Naive thymus-derived CD8-positive, alpha-beta T cell (primary cell): ENCODE measurements at places on chromosomes 1 and 21. TPM values are rescaled to one million over a fixed set of nuclear protein-coding genes. Genes with fewer than 3 reads are reported as not detected.

- no peak for DNase-seq
- H3K27me3 ChIP-seq, result no peaks in the 10 kb centered on the region
Measured at GRCh38 chr1:109762039-109762585, 1.6 kb downstream of the EPS8L3 start.

DNA sequence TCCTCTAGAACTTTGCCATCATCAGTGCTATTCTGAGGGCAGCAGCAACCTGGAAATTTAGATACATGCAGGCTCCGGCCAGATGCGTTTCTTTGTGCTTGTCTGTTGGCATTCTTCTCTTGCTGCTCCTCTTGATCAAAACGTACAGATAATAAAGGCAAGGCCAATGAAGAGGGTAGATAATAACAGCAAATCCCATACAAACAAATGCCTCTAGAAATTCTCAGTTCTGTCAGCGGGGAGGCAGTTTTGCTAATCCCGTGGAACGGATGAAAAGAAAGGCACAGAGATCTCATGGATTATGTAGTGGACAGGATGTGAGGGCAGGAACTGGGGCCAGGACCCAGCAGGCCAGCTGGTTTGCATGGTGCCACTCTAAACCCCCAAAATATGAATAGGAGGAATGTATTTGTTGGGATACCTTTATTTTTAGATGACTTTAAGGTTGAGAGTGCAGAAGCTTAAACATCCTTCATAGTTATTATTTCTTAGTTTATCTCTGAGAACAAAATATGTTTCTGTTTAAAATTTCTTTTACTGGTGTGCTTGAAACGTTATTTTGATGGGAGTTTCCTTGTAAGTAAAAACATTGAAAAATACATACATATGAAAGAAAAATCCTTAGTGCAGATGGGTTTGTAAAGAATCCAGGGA lies 1.5 kb downstream of the ITSN1 start:
- peaks cover 23% of the 10 kb centered on the region for H3K4me1 ChIP-seq
- peak overlapping the region; percentile 80 for H3K4me3 ChIP-seq
- H3K36me3 ChIP-seq, result no peaks in the 10 kb centered on the region
- H3K27ac ChIP-seq, result no peak overlapping the region
- H3K27me3 ChIP-seq, result peaks cover 8% of the 10 kb centered on the region
- no peak for DNase-seq

- H3K27me3 ChIP-seq, result peaks cover 49% of the 10 kb centered on the region
- no peak overlapping the region for H3K27ac ChIP-seq
- H3K4me3 ChIP-seq, result no peak overlapping the region
- H3K36me3 ChIP-seq, result no peaks in the 10 kb centered on the region
Measured at GRCh38 chr1:112506306-112506705, 2.5 kb upstream of the WNT2B start.

DNA sequence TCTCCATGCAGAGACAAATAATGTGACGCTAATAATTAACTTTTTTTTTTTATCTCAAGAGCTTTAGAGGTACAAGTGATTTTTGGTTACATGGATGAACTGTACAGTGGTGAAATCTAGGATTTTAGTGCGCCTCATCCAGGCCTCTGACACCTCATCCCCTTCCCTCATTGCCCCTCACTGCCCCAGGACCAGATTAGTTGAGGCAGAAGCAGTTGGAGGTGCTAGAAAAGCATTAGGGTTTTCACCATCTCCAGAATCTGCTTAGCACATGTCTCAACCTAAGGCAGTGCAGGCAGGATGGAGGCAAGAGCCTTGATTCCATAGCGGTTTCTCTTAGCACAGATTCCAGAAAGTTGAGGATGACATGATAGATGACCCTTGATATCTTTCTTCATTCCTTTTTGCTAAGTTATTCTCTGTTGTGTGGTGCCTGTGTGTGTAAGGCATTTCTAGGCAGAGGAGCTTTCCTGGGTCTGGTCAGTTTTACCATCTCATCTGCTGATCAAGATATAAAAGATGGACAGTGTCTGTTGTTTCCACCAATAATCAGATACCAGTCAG lies 16.3 kb upstream of the IL10 start:
- peaks cover 70% of the 10 kb centered on the region for H3K4me1 ChIP-seq
- no peaks in the 10 kb centered on the region for H3K27me3 ChIP-seq
- no peak for DNase-seq
- no peak overlapping the region for H3K27ac ChIP-seq
- no peaks in the 10 kb centered on the region for H3K36me3 ChIP-seq

DNA sequence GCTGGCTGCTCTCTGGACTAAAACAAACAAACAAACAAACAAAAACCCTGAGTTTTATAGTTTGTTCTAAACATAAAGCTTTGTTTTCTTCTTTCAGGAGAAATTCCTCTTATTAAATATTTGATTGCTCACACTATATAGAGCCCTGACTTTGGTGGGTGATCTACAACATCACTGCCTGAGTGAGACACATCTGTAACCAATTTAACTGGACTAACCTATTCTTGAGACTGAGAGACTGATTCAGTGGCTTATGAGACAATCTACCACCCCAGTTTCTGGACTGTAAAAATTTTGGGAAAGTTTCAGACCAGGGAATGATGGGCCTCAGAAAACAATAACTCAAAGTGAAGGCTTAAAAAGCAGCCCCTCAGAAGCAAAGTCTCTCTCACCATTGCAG lies 537.0 kb downstream of the NEGR1 start:
- H3K27me3 ChIP-seq, result no peaks in the 10 kb centered on the region
- H3K4me1 ChIP-seq, result no peaks in the 10 kb centered on the region
- no peak for DNase-seq
- H3K36me3 ChIP-seq, result no peaks in the 10 kb centered on the region

- H3K27ac ChIP-seq, result peak overlapping the region; percentile 48
- no peaks in the 10 kb centered on the region for H3K27me3 ChIP-seq
- no peak for DNase-seq
- H3K4me3 ChIP-seq, result no peak overlapping the region
- no peaks in the 10 kb centered on the region for H3K36me3 ChIP-seq
- H3K4me1 ChIP-seq, result peaks cover 3% of the 10 kb centered on the region
Measured at GRCh38 chr21:46357335-46357604, 33.3 kb downstream of the PCNT start.

- no peak overlapping the region for H3K4me3 ChIP-seq
- H3K27me3 ChIP-seq, result peaks cover 11% of the 10 kb centered on the region
- H3K27ac ChIP-seq, result no peak overlapping the region
- no peak for DNase-seq
- no peaks in the 10 kb centered on the region for H3K4me1 ChIP-seq
Measured at GRCh38 chr1:203435615-203436014, 40.0 kb upstream of the PRELP start.

- H3K27ac ChIP-seq, result no peak overlapping the region
- no peaks in the 10 kb centered on the region for H3K36me3 ChIP-seq
- no peak for DNase-seq
Measured at GRCh38 chr1:14678011-14678638, 79.6 kb downstream of the KAZN start.

GRCh38 chr1:229295745-229296144 lies 24.8 kb downstream of the RAB4A start:
- H3K4me3 ChIP-seq, result no peak overlapping the region
- H3K4me1 ChIP-seq, result peaks cover 8% of the 10 kb centered on the region
- no peak overlapping the region for H3K27ac ChIP-seq

- no peak overlapping the region for H3K4me3 ChIP-seq
- no peak for DNase-seq
- peaks cover 17% of the 10 kb centered on the region for H3K27me3 ChIP-seq
- no peaks in the 10 kb centered on the region for H3K36me3 ChIP-seq
- no peak overlapping the region for H3K27ac ChIP-seq
- H3K4me1 ChIP-seq, result peaks cover 3% of the 10 kb centered on the region
Measured at GRCh38 chr1:41391834-41392527, 30.7 kb downstream of the FOXO6 start.

DNA sequence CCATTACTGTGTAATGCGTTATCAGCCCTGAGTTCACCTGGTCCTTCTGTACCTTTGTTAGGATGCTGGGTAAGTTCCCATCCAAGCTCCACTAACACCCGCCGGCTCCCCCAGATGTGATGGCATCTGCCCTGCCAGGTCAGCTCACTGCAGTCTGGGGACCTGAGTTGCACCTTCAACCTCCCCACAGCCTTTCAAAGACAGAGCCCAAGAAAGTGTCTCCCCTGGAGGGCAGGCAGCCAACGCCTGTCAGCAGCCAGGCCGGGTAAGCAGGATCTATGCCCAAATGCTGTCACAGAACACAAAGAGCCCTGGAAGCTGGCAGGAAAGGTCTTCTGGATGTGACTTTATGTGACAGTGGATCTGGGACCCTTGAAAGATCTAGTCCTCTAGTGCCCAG lies 13.7 kb downstream of the MRAP start:
- H3K4me1 ChIP-seq, result no peaks in the 10 kb centered on the region
- no peak for DNase-seq
- H3K36me3 ChIP-seq, result peaks cover 4% of the 10 kb centered on the region
- H3K27me3 ChIP-seq, result no peaks in the 10 kb centered on the region

DNA sequence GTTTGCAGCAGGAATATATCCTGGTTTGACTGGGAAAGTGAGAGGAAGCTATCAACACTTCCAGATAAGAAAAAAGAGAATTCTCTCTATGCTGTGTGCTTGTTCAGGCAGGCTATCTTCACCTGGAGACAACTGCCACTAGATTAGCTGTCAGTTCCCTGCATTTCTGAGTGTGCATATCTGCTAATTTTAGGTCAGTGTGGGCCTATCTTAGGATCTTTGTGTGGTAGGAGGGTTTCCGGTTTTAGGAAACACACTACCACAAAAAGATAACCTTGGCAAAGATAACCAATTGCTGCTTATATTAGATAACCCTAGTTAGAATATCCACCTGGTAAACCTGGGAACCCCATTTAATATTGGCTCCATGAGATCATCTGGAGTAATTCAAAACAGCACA lies 22.5 kb upstream of the GBP5 start:
- no peak overlapping the region for H3K4me3 ChIP-seq
- no peak overlapping the region for H3K27ac ChIP-seq
- H3K4me1 ChIP-seq, result peaks cover 9% of the 10 kb centered on the region
- no peaks in the 10 kb centered on the region for H3K27me3 ChIP-seq
- H3K36me3 ChIP-seq, result peaks cover 17% of the 10 kb centered on the region

DNA sequence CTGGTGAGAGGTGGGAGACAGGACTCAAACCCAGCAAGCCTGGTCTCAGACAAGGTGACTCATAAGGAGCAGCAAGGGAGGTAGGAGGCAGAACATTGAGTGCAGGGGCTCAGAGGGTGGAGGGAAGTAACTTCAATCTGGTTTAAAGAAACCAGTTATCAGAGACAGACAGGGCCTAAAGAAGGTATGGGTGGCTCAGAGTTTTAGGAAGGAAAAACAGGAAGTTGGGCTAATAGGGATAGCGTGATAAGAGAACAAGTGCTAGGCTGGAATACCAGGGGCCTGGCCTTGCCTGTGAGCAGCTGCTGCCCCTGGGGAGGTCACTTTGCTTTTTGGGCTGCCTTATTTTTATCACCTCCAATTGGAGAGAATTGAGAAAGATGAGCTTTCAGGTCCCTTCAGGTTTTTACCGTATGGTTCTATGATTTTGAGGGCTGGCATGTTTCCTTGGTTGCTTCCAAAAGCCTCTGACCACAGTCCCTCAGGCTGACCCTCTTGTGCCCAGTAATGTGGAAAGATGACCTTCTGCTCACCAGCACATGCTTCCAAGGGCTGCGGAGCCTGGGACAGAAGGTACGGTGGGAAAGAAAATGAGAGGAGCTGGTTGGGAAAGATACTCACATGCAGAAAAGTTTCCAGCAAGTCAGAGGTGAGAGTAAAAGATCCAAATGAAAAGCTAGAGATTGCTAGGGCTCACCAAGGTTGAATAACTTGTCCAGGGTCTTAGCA lies 77.0 kb downstream of the DDR2 start:
- no peak overlapping the region for H3K4me3 ChIP-seq
- no peaks in the 10 kb centered on the region for H3K4me1 ChIP-seq
- no peaks in the 10 kb centered on the region for H3K27me3 ChIP-seq
- no peaks in the 10 kb centered on the region for H3K36me3 ChIP-seq
- H3K27ac ChIP-seq, result no peak overlapping the region

DNA sequence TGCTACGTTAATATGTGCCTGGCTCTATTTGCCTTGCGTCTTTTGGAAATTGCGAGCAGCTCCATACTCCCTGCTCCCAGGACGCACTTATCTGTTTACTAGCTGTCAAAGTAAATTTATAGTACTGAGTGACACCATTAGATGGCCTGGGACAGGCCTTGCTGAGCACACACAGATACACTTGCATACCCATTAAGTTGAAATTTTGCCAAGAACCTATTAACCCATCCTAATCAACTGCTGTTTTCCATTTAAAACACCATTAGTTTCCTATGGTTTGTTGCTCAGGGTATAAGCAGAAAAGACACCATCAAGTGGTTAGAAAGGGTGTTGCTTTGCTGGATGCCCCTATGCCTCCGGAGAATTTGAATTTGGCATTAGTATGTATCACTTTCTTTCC lies 187.3 kb downstream of the SLC44A5 start:
- DNase-seq, result no peak
- H3K4me3 ChIP-seq, result no peak overlapping the region
- no peaks in the 10 kb centered on the region for H3K4me1 ChIP-seq
- no peaks in the 10 kb centered on the region for H3K27me3 ChIP-seq

DNA sequence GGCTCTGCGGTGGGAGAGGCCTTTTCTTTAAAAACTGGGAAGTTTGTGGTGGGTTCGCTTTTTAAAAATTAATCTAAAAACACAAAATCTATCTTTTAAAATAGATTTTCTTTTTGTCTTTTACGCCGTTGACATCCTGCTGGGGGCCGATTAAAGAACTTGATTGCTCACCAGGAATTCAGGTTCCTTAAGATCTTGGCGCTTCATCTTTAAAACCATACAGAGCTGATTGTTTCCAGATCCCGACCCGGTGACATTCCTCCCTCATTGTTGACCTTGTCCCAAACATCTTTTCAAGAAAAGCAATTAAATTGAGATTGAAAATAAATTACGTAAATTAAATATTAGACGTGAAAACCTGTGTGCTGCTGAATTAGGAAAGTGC lies 546 bp upstream of the ZNF697 start:
- peaks cover 6% of the 10 kb centered on the region for H3K4me1 ChIP-seq
- peaks cover 54% of the 10 kb centered on the region for H3K27me3 ChIP-seq
- H3K27ac ChIP-seq, result no peak overlapping the region
- no peak for DNase-seq

The CPT2 gene
- 23.1 TPM for total RNA-seq

DNA sequence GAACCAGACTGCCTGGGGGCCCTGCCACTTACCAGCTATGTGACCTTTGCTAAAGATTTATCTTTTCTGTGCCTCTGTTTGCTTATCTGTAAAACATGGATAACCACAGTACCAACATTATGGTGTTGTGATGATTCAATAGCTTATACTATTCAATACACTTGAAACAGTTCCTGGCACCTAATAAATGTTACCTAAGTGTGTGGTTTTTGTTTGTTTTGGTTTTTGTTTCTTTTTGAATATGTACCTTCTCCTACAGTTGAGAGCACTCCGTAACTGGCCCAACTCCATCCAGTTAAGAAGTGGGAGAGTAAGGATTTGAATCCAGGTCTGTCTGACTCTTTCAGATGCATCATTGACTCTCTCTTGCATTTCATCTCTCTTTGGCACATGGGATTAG lies 125.8 kb upstream of the C8B start:
- H3K4me1 ChIP-seq, result no peaks in the 10 kb centered on the region
- no peaks in the 10 kb centered on the region for H3K36me3 ChIP-seq
- H3K27ac ChIP-seq, result no peak overlapping the region
- H3K27me3 ChIP-seq, result peaks cover 4% of the 10 kb centered on the region
- H3K4me3 ChIP-seq, result no peak overlapping the region

The ASAP3 gene
- 2.3 TPM for total RNA-seq

GRCh38 chr1:54125386-54126070 lies 27.3 kb downstream of the CDCP2 start:
- H3K4me1 ChIP-seq, result peaks cover 9% of the 10 kb centered on the region
- H3K27me3 ChIP-seq, result no peaks in the 10 kb centered on the region
- no peak overlapping the region for H3K27ac ChIP-seq
- no peak overlapping the region for H3K4me3 ChIP-seq
- no peak for DNase-seq

GRCh38 chr1:47771751-47772150 lies 225.4 kb downstream of the TRABD2B start:
- no peak overlapping the region for H3K27ac ChIP-seq
- H3K4me3 ChIP-seq, result no peak overlapping the region
- no peaks in the 10 kb centered on the region for H3K4me1 ChIP-seq
- no peak for DNase-seq
- H3K36me3 ChIP-seq, result no peaks in the 10 kb centered on the region
- H3K27me3 ChIP-seq, result peaks cover 7% of the 10 kb centered on the region
